ENCODE measurements at places on chromosomes 2 and 18.

GRCh38 chr2:130987519-130988425 is 105.5 kb downstream of the FAM168B start:
- no peak overlapping the region for H3K4me3 ChIP-seq
- no peaks in the 10 kb centered on the region for H3K36me3 ChIP-seq
- H3K4me1 ChIP-seq = no peaks in the 10 kb centered on the region
- DNase-seq = no peak

DNA sequence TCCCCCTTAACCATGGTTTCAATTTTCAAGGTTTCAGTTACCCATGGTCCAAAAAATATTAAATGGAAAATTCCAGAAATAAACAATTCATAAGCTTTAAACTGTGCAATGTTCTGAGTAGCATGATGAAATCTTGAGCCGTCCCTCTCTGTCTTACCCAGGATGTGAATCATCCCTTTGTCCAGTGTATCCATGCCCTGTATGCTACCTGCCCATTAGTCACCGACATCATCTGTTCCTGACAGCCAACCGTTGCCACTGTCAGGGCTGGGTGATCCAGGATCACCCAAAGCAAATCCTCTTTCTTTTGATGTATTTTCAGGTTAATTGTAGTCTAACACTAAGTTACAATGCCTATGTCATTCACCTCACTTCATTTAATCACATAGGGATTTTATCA is 15.7 kb upstream of the OLA1 start:
- peaks cover 7% of the 10 kb centered on the region for H3K4me1 ChIP-seq
- H3K27me3 ChIP-seq = peaks cover 23% of the 10 kb centered on the region
- no peaks in the 10 kb centered on the region for H3K36me3 ChIP-seq
- peak; percentile 76 for DNase-seq

GRCh38 chr2:46001741-46002506 is 295.3 kb upstream of the EPAS1 start:
- no peak overlapping the region for H3K4me3 ChIP-seq
- H3K27me3 ChIP-seq = no peaks in the 10 kb centered on the region
- peaks cover 41% of the 10 kb centered on the region for H3K4me1 ChIP-seq
- peak; percentile 37 for DNase-seq
- peak overlapping the region; percentile 36 for H3K27ac ChIP-seq

DNA sequence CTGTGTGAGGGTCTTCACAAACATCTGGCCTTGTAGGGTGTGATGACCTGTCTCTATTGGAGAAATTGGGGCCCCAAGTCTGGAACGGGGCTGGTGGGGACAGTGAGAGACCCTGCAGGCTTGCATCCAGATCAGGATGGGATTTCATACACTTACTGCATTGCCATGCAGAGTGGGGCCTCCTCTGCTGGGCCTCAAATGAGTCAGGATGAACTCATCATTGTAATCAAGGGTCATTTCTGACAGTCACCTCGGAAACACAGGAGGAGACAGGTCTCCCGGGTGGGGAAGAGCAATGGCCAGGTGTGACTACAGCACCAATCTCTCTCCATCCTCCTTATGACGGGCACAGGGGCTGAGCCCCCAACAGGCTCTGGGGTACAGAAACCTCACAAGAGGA is 48.1 kb upstream of the GALR1 start:
- H3K4me1 ChIP-seq = no peaks in the 10 kb centered on the region
- H3K36me3 ChIP-seq = no peaks in the 10 kb centered on the region
- no peak overlapping the region for H3K4me3 ChIP-seq
- no peak for DNase-seq
- peaks cover 26% of the 10 kb centered on the region for H3K27me3 ChIP-seq
- H3K27ac ChIP-seq = no peak overlapping the region

DNA sequence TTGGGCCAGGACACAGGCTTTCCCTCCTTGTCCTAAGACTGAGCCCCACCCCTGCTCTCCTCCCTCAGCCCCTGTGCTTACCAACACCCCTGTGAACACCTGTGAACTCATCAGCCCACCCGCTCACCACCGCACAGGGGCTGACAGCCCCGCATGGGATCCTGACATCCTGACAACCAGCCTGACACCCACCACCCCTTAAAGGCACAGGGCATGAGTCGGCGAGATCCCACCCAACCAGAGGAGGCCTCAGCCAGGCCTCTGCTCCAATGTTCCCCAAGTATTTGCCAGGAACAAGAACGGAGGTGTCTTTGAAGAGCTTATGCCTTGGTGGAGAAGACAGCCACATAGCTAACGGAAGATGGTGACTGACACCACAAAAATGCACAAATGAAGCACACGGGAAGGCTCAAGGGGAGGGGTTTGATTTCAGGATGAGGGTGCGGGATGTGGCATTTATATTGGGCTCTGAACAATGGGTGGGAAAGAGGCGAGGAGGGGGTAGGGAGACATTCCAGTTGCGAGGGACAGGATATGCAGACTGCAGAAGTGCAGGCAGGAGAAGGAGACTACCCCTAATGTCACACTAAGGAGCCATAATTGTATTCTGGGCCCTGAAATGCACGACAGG is 11.0 kb downstream of the RAB11FIP5 start:
- H3K4me3 ChIP-seq = no peak overlapping the region
- H3K27me3 ChIP-seq = no peaks in the 10 kb centered on the region
- no peak overlapping the region for H3K27ac ChIP-seq
- H3K4me1 ChIP-seq = peaks cover 22% of the 10 kb centered on the region

GRCh38 chr18:28412521-28412920 is 235.6 kb upstream of the CDH2 start:
- H3K36me3 ChIP-seq = no peaks in the 10 kb centered on the region
- H3K4me1 ChIP-seq = no peaks in the 10 kb centered on the region
- no peaks in the 10 kb centered on the region for H3K27me3 ChIP-seq
- DNase-seq = no peak
- H3K27ac ChIP-seq = no peak overlapping the region

GRCh38 chr2:196927376-196928225 is 1.1 kb upstream of the PGAP1 start:
- H3K27me3 ChIP-seq = no peaks in the 10 kb centered on the region
- H3K36me3 ChIP-seq = no peaks in the 10 kb centered on the region
- peak overlapping the region; percentile 84 for H3K27ac ChIP-seq
